ENCODE measurements at places on chromosomes 7 and 10.

DNA sequence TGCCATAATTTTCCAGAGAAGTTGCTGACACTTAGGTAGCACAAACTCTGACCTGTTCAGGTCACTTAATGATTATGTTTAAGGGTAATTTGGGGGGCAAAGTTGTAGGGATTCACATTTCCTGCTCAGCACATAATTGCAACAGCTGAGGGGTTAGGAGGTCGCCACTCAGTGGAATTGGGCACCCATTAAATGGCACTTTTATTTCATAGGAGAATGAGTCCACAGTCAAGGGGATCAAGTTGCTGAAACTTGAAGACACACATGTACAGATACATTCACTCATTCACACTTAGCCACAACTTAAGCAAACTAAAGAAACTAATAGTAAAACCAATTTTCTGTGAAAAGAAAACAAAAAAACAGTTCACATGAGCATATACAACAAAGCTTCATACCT lies 1.5 kb downstream of the PCDH15 start:
- DNase-seq, result no peak

GRCh38 chr10:17605936-17606335 lies 11.2 kb downstream of the HACD1 start:
- DNase-seq, result no peak

- no peak for DNase-seq
Observed at GRCh38 chr10:58952162-58952601, 224.3 kb upstream of the PHYHIPL start.

- DNase-seq, result no peak
Observed at GRCh38 chr7:144038887-144039286, 9.9 kb upstream of the OR2A5 start.

- no peak for DNase-seq
Observed at GRCh38 chr10:129389194-129389593, 77.8 kb upstream of the MGMT start.

DNA sequence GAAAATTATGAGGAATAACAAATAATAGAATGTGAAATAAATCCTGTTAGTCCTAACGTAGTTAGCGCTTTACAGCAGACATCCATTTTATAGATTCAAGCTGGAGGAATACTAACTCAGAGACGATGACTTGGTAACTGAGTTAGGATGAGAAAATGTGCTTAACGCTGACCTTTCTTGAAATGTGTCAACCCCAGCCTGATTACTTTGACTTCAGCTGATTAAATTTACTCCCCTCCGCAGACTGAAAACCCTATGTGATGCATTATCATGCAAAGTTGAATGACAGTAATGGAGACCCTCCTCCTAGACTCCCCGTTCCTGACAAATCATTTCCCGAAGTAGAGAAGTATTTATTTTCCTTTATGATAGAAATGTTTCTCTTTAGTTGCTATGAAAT lies 54.5 kb downstream of the WDFY4 start:
- no peak for DNase-seq

- no peak for DNase-seq
Observed at GRCh38 chr7:48296966-48297365, 125.7 kb downstream of the ABCA13 start.

GRCh38 chr7:22445140-22445743 lies 54.7 kb downstream of the STEAP1B start:
- peak; percentile 63 for DNase-seq

- peak; percentile 35 for DNase-seq
Observed at GRCh38 chr7:143492043-143492471, 14.4 kb downstream of the TAS2R41 start.

DNA sequence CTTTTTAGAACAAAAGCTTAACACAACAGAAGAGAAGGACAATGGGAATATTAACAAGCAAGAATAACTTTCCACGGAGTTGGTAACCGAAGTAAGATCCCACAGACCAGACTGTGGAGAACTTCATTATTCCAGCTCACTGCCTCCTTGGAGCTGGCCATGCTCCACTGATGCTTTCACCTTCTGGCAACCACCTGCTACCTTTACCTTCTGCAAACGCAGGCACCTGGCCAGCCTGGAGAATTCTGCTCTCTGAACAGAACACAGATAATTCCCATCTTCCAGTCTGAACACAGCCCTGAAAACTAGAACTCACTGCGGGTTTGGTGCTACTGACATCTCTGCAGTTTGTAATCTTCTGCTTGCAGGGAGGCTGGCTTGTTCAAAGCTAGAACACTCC lies 66.5 kb downstream of the JAZF1 start:
- no peak for DNase-seq

- no peak for DNase-seq
Observed at GRCh38 chr10:52780391-52781155, 8.0 kb upstream of the MBL2 start.

- DNase-seq, result no peak
Observed at GRCh38 chr7:14400271-14400670, 410.8 kb upstream of the ETV1 start.

DNA sequence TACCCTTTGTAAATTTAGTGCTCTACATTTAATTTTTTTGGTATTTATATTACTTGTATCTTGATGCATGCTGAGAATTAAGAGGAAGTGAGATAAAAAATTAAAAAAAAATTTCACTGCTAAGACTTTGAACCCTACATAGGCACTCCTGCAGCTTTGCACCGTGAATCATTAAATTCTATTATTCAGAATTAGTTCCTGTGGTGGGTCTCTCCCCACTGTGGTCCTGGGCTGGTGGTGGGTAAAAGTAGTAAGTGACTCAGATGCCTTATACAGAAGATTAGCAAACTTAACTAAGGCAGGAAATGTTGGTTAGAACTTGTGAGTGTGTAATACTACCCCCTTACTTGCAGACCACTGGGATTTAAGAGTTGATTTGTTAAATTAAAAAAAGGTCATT lies 72.6 kb downstream of the AP3M1 start:
- no peak for DNase-seq

DNA sequence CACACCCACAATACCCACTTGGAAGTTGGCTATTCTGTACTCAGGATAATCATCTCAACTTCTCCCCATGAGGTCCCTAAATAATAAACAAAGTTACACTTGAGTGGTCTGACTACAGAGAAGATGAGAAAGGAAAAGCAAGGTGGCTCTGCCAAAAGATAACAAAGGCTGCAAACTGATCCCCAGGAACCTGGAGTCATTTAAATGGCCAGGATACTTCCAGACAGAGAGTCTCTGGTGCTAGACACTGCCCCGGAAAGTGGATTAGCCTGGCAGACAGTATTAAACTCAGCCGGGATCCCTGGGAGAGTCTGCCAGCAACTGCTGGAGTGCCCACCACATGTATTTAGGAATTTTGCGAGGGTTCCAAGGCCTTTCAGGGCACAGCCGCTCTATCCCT lies 93.7 kb downstream of the DGKI start:
- no peak for DNase-seq

GRCh38 chr7:109950256-109950655 lies 1140.7 kb upstream of the LRRN3 start:
- DNase-seq, result no peak

- DNase-seq, result peak; percentile 85
Observed at GRCh38 chr7:100604976-100605911, 3.1 kb downstream of the PCOLCE start.

- DNase-seq, result peak; percentile 50
Observed at GRCh38 chr10:103454026-103454425, 1.9 kb upstream of the CALHM2 start.

- peak; percentile 84 for DNase-seq
Observed at GRCh38 chr10:3935933-3936359, 150.9 kb upstream of the KLF6 start.

GRCh38 chr7:42834676-42835075 lies 77.2 kb downstream of the C7orf25 start:
- no peak for DNase-seq

- no peak for DNase-seq
Observed at GRCh38 chr10:106038246-106038645, 1126.3 kb downstream of the SORCS1 start.
